ENCODE measurements at places on chromosomes 13 and 19. TPM values are rescaled to one million over a fixed set of nuclear protein-coding genes. Genes with fewer than 3 reads are reported as not detected.

Gene URAD
- 0.31 TPM for polyA plus RNA-seq

Gene CACNA1A
- 20.4 TPM for polyA plus RNA-seq

Gene ZNF296
- 2.1 TPM for polyA plus RNA-seq

Gene ZNF439
- polyA plus RNA-seq: 7.4 TPM

Gene MRPL54
- polyA plus RNA-seq: 104 TPM

Gene LMTK3
- polyA plus RNA-seq: 7.7 TPM

Gene PCSK4
- polyA plus RNA-seq: 11.5 TPM

Gene FLT3LG
- 7.1 TPM for polyA plus RNA-seq

Gene TPTE2
- polyA plus RNA-seq: not detected

Gene IGSF23
- polyA plus RNA-seq: 1.1 TPM

Gene SPACA6
- polyA plus RNA-seq: 29.4 TPM

Gene SLC25A41
- 0.91 TPM for polyA plus RNA-seq

Gene KCNK6
- polyA plus RNA-seq: 3.9 TPM

Gene SERPINE3
- polyA plus RNA-seq: not detected

Gene COL4A1
- polyA plus RNA-seq: 22.5 TPM

Gene VSTM2B
- not detected for polyA plus RNA-seq

Gene ERICH6B
- polyA plus RNA-seq: not detected

Gene KLK15
- 0.07 TPM for polyA plus RNA-seq

Gene OVOL3
- polyA plus RNA-seq: not detected

Gene SLC7A9
- 0.27 TPM for polyA plus RNA-seq

Gene SYNGR4
- polyA plus RNA-seq: 16.4 TPM

Gene GNA15
- polyA plus RNA-seq: 2.4 TPM

Gene SIX5
- 25.1 TPM for polyA plus RNA-seq

Gene PRR12
- polyA plus RNA-seq: 18.9 TPM

Gene ADGRE2
- 0.65 TPM for polyA plus RNA-seq

Gene ERICH4
- not detected for polyA plus RNA-seq

Gene UPK1A
- polyA plus RNA-seq: not detected

Gene CRB3
- polyA plus RNA-seq: 28.7 TPM

Gene SPART
- 16.1 TPM for polyA plus RNA-seq
